ENCODE measurements at places on chromosomes 1 and 21.

DNA sequence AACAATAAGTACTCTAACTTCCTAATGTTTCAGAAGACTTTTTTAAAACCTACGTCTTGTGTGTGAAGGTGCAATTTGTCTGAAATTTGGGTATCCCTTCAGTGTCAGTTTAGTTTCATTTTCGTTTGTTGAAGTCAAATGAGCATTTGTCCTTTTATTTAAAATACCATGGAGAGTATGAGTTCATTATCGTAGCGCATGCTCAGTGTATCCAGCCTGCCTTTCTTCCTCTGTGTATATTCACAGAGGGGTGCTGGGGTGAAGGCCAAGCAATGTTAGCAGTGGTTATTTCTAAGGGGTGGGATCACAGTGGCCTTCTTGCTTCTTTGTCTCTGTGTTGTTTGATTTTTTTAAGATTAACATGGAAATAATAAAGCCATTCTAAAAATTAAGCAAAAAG is 43.2 kb downstream of the CNN3 start:
- no peak overlapping the region for H3K4me3 ChIP-seq
- no peak for DNase-seq
- no peaks in the 10 kb centered on the region for H3K36me3 ChIP-seq
- peaks cover 13% of the 10 kb centered on the region for H3K4me1 ChIP-seq

DNA sequence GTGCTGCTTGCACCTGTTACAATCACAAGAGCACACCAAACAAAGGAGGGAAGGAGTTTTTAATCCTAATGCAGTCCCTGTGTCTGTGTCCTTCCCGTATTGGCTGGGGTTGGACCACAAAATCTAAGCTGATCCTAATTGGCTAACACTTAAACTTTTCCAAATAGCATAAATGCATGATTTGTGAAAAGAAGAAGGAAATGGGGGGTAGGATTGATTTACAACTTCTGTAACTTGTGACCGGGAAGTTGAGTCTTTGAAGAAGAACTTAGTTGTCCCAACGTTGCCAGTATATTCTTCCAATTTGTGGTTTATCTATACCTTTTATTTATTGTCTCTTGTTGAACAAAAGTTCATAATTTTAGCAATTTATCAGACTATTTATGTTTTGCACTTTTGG is 11.8 kb upstream of the IPP start:
- no peak for DNase-seq
- no peak overlapping the region for H3K4me3 ChIP-seq
- no peaks in the 10 kb centered on the region for H3K36me3 ChIP-seq
- H3K4me1 ChIP-seq: no peaks in the 10 kb centered on the region

DNA sequence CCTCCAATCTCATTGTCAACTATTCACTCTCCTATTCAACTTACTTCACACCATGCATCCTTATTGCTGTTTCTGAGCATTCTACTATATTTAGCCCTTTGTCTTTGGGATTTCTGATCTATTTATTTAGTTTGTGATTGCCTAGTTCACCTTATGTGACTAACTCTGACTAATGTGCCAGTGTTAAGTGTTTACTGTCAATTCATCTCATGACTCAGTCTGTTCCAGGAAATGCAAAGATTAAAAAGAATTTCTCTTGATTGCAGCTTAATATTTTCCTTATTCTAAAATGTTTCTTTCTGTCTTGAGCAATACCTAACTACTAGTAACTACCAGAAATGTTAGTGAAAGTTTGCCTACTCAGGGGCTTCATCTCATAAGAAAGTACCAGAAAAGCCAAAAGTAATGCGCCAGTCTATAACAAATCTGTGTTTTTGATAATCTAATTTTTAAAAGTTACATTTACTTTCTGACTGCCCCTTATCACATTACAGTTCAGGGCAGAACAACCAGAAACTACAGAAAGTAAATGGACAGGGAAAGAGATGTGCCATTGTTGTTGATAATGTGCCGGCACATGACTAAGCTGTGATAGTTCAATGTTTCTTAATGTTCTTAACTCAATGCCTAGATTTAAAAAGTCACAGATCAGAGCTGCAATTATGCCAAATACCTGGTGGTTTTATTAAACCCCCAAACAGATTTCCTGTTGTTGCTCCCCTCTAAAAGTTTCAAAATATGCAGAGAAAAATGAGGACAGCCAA is 556.5 kb downstream of the PTBP2 start:
- H3K27ac ChIP-seq: no peak overlapping the region
- DNase-seq: no peak
- H3K4me3 ChIP-seq: no peak overlapping the region

- no peak for DNase-seq
- peaks cover 10% of the 10 kb centered on the region for H3K36me3 ChIP-seq
- H3K4me1 ChIP-seq: peaks cover 11% of the 10 kb centered on the region
These were observed 27.7 kb downstream of the PTPRF start for GRCh38 chr1:43558346-43558841.

- H3K27me3 ChIP-seq: no peaks in the 10 kb centered on the region
- peak overlapping the region; percentile 92 for H3K4me3 ChIP-seq
- H3K4me1 ChIP-seq: peaks cover 8% of the 10 kb centered on the region
These were observed 79.1 kb downstream of the NDUFS5 start for GRCh38 chr1:39105061-39105840.

GRCh38 chr1:204439621-204440375 is 28.2 kb upstream of the PPP1R15B start:
- no peaks in the 10 kb centered on the region for H3K27me3 ChIP-seq
- DNase-seq: no peak
- H3K4me3 ChIP-seq: no peak overlapping the region
- no peak overlapping the region for H3K27ac ChIP-seq
- H3K4me1 ChIP-seq: no peaks in the 10 kb centered on the region

GRCh38 chr1:92511541-92511940 is 24.8 kb upstream of the GFI1 start:
- no peak overlapping the region for H3K27ac ChIP-seq
- no peak overlapping the region for H3K4me3 ChIP-seq
- no peak for DNase-seq
- H3K36me3 ChIP-seq: no peaks in the 10 kb centered on the region
- H3K27me3 ChIP-seq: no peaks in the 10 kb centered on the region

GRCh38 chr1:161196521-161197451 is 2.1 kb downstream of the ADAMTS4 start:
- H3K4me1 ChIP-seq: peaks cover 24% of the 10 kb centered on the region
- DNase-seq: no peak
- no peak overlapping the region for H3K4me3 ChIP-seq
- peaks cover 15% of the 10 kb centered on the region for H3K36me3 ChIP-seq
- H3K27me3 ChIP-seq: no peaks in the 10 kb centered on the region
- H3K27ac ChIP-seq: no peak overlapping the region

- H3K4me3 ChIP-seq: no peak overlapping the region
- H3K27ac ChIP-seq: no peak overlapping the region
- no peak for DNase-seq
- no peaks in the 10 kb centered on the region for H3K4me1 ChIP-seq
- no peaks in the 10 kb centered on the region for H3K36me3 ChIP-seq
- no peaks in the 10 kb centered on the region for H3K27me3 ChIP-seq
These were observed 141.0 kb upstream of the JUN start for GRCh38 chr1:58924821-58925220.

DNA sequence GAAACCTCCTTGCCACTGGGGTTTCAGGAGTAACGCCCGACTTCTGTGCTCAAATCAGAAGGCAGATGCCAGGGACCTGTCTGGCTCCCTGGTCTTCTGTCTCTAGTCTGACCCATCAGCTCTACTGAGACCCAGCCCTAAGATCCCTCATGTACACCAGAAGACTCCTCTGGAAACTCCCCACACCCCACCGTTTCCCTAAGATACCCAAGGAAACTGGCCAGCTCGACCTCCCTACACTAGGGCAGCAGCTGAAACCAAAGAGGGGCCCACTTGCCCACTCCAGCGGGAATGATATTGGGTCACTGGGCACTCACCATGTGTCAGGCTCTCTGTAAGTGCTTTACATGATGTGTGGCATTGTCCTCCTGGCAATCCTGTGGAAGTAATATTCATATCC is 469 bp upstream of the S100A16 start:
- H3K4me3 ChIP-seq: no peak overlapping the region
- no peak for DNase-seq
- H3K27ac ChIP-seq: no peak overlapping the region
- H3K4me1 ChIP-seq: peaks cover 14% of the 10 kb centered on the region
- no peaks in the 10 kb centered on the region for H3K36me3 ChIP-seq
- H3K27me3 ChIP-seq: no peaks in the 10 kb centered on the region

DNA sequence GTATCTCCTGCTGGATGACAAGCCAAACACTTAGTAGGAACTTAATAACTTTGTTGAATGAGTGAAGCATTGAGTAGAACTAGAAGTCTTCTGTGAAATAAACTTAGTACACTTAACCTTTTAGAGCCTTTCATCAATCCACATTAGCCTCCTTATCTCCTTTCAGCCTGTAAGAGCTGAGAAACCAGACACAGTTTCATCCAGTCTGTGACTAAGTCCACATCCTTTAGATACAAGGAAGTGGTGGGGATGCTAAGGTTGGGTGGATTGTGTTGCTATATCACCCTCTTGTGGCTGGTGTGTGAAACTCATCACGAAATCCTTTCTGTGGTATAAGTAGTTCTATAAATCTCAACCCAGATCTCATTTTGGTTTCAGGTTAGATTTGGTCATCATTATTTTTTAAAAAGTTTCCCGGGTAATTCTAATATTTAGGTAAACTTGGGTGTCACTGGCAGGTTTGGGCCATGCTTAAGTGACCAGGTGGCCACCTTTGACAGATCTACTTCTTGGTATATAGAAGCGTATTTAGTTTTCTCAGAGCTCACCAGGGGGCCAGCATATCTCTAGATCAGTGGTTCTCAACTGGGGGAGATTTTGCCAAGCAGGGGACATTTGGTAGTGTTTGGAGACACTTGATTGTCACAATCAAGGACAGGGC is 27.8 kb upstream of the CD84 start:
- no peak overlapping the region for H3K4me3 ChIP-seq
- H3K4me1 ChIP-seq: no peaks in the 10 kb centered on the region
- no peak overlapping the region for H3K27ac ChIP-seq

GRCh38 chr21:26881504-26882228 is 36.5 kb upstream of the ADAMTS1 start:
- no peak overlapping the region for H3K4me3 ChIP-seq
- H3K27ac ChIP-seq: no peak overlapping the region
- no peaks in the 10 kb centered on the region for H3K4me1 ChIP-seq
- no peaks in the 10 kb centered on the region for H3K36me3 ChIP-seq
- no peaks in the 10 kb centered on the region for H3K27me3 ChIP-seq

DNA sequence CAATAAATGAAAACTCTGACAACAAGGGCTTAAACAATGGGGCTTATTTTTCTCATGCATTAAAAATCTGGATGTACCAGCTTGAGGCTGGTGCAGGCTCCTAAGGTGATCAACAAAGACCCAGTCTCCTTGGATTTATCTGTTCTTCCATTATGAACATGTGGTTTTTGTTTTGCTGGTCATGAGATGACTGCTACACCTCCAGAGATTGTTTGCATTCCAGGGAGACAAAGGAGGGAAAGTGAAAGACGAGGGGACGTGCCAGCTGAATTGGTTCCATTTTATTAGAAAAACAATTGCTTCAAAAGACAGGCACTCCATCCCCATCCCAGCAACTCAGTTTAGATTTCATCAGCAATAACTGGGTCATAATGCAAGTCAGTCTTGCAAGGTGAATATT is 90.9 kb upstream of the KCNK1 start:
- H3K4me3 ChIP-seq: no peak overlapping the region
- H3K36me3 ChIP-seq: no peaks in the 10 kb centered on the region
- no peak overlapping the region for H3K27ac ChIP-seq
- no peak for DNase-seq
- no peaks in the 10 kb centered on the region for H3K27me3 ChIP-seq

DNA sequence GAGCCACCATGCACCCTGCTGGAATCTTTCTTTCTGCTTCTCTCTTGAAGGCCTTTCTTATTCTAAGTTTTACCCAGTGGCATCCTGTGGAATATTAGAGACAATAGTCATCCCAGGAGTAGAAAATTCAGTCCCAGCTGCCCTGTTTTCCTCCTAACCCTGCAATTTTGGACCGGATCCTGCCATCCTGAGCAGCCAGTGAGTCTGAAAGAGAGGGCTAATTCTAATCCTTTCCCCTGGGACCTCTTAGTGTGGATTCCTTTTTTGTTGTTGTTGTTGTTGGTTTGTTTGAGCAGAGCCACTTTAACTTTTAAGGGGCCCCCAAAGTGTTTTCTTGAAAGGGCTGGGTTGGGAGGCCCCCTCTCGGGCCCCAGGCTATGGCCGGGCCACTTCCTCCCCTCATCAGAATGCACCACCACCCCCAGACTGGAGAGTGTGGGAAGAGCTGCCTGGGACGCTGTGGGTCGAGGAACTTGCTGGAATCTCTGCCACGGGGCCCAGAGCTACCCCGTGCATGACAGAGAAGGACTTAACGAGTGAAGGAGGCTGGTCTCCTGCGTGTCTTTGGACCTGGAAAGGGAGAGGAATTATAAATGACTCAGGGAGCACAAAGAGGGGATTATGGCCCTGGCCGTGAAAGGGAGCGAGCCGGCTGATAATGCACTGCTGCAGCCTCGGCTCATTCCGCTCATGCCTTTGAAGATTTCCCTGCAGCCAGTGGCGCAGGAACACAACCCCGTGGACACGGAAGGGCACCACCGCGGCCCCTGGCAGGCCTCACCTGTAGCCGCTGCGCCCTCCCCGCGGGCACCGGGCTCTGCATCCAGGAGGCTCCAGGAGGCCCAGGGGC is 81.0 kb upstream of the AKT3 start:
- H3K27me3 ChIP-seq: no peaks in the 10 kb centered on the region
- no peaks in the 10 kb centered on the region for H3K36me3 ChIP-seq
- no peak overlapping the region for H3K4me3 ChIP-seq
- 0 out of 2 replicates have a peak, but pooled peaks cover 2% of the 10 kb centered on the region for H3K4me1 ChIP-seq
- DNase-seq: no peak

DNA sequence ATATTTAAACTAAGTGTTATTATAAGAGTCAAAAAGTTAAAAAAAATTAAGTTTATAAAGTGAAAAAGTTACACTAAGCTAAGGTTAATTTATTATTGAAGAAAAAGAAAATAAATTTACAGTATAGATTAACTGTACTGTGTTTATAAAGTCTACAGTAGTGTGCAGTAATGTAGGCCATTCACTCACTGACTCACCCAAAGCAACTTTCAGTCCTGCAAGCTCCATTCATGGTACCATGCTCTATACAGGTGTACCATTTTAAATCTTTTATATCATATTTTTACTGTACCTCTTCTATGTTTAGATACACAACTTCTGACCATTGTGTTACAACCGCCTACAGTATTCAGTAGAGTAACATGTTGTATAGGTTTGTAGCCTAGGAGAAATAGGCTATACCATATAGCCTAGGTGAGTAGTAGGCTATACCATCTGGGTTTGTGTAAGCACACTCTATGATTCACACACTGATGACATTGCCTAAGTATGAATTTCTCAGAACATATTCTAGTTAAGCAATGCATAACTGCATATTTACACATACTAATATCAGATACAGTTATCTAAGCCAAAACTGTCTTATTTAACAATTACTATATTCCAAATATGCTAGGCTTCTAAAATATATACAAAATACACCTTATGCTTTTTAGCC is 80.6 kb upstream of the GFI1 start:
- H3K4me1 ChIP-seq: no peaks in the 10 kb centered on the region
- no peaks in the 10 kb centered on the region for H3K27me3 ChIP-seq
- H3K27ac ChIP-seq: no peak overlapping the region
- no peaks in the 10 kb centered on the region for H3K36me3 ChIP-seq
- no peak overlapping the region for H3K4me3 ChIP-seq
